ENCODE measurements at places on chromosomes 2 and 18.

DNA sequence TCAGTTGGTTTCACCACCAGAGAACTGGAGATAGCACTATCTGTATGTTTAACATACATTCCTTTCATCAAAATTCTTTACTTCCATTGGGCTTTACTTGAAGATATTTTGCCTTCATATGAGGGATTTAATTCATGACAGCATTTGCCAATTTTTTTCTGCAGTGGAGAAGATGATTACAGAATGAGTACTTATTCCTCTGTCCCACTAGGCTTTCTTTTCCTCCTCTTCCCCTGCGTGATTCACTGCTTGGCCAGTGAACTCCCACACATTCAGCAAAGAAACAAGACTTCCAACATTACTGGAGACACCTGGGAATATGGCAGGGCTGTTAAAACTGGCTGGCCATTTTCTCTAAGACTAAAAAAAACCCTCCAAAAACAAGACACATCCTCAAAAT is 425.8 kb upstream of the KCNH7 start:
- DNase-seq = no peak

GRCh38 chr2:162636206-162636728 is 202.3 kb downstream of the KCNH7 start:
- DNase-seq = no peak

- DNase-seq = no peak
Observed at GRCh38 chr2:176873403-176873802, 339.2 kb upstream of the HNRNPA3 start.

GRCh38 chr2:54531558-54531957 is 75.4 kb downstream of the SPTBN1 start:
- DNase-seq = no peak

GRCh38 chr2:83594241-83595120 is 864.6 kb downstream of the SUCLG1 start:
- DNase-seq = no peak

DNA sequence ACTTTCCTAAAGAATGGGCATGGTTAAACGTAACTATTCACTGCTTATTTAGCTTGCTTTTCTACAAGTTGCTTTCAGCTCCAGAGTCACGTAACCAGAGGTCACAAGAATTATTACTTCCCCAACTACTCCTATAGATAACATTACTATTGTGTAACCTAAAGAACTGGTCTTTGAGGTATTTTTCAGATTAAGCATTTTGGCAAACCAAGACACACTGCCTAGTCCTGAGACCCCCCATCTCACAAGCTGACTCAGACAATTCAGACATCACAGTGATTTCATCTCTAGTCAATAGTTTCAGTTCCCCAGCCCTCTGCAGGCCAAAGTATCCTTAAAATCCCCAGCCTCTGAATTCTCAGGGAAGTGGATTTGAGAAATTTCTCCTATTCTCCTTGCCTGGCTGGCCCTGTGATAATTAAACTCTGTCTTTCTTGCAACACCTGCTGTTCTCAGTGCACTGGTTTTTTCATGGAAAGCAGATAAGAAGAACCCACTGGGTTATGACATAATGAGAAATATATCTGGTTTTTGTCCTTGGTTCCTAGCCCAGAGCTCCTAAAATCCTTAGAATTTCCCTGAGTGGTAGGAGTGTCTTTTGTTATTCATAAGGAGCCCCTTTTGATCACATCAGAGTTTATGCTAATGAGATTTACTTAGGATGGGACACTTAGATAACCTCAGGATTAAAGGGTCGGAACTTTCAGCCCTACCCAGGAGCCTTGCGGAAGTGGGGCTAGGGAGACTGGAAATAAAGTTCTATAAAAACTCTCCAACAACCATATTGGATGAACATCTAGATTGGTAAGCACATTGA is 1310.8 kb upstream of the CHAC2 start:
- no peak for DNase-seq

DNA sequence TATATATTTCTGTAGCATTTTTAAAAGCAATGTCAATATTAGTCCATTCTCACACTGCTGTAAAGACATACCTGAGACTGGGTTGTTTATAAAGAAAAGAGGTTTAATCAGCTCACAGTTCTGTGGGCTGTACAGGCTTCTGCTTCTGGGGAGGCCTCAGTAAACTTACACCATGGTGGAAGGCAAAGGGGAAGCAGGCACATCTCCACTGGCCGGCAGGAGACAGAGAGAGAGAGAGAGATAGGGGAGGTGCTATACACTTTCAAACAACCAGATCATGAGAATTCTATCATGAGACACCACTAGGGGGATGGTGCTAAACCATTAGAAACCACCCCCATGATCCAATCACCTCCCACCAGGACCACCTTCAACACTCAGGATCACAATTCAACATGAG is 43.1 kb downstream of the CHMP3 start:
- DNase-seq = no peak

GRCh38 chr2:224221455-224221913 is 180.4 kb downstream of the FAM124B start:
- DNase-seq = no peak

DNA sequence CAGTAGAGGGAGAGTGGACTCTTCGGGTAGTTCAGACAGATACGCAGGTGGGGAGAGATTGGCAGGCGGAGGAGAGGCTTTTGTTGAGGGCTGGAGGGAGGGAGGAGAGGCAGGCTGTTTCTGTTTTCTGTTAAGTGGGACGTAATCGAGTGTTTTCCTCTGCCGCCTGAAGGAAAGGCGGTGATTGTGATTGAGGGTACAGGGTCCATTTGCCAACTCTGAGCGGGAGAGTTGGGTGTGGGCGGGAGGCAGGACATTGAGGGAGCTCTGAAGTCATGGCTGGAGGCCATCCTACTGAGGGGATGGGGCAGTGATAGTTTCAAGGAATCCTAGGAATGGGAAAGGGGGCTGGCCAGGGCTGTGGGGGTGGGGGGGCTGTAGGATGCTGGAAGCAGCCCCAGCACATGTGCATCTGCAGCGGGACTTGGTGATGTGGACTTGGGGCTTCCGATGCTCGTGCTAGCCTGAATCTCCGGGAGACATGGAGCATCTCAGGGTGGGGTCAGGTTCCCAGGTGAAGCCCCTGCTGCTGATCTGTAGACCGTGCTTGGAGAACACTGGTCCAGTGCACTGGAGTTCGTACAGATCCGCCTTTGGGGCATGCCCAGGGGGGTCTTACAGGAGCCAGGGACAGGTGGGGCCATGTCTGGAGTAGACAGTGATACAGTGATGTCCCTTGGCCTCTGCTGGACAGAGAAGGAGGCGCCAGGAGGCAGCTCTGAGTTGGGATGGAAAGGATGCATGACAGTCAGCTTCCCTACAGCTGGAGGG is 167.5 kb downstream of the AGAP1 start:
- DNase-seq = no peak

GRCh38 chr2:235333076-235333475 is 160.8 kb upstream of the AGAP1 start:
- no peak for DNase-seq

GRCh38 chr2:52659546-52659945 is 1108.1 kb upstream of the CHAC2 start:
- no peak for DNase-seq

DNA sequence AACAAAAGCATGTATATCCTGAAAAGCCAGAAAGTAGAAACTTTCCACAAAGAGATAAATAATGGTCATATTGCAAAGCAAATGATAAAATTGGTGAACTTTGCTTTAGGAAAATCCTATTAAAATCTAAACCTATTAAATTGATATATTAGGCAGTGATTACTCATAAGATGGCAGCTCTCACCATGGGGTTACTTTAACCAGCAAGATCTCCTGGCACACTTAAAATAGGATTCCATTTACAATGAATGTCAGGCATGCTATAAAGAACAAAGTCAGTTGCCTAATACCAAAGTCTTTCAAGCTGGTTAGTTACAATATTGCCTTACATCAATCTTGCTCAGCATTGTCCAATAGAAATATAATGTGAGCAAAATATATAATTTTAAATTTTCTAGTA is 816.2 kb downstream of the BCL11A start:
- no peak for DNase-seq

GRCh38 chr18:40926679-40927078 is 1028.4 kb upstream of the PIK3C3 start:
- DNase-seq = no peak

GRCh38 chr18:74856434-74856833 is 258.8 kb downstream of the ZNF407 start:
- no peak for DNase-seq

- DNase-seq = no peak
Observed at GRCh38 chr2:85066874-85067351, 66.3 kb upstream of the TCF7L1 start.

GRCh38 chr18:76121011-76121410 is 374.0 kb downstream of the ZNF516 start:
- DNase-seq = no peak

GRCh38 chr2:171630812-171631626 is 56.2 kb upstream of the DYNC1I2 start:
- DNase-seq = no peak

DNA sequence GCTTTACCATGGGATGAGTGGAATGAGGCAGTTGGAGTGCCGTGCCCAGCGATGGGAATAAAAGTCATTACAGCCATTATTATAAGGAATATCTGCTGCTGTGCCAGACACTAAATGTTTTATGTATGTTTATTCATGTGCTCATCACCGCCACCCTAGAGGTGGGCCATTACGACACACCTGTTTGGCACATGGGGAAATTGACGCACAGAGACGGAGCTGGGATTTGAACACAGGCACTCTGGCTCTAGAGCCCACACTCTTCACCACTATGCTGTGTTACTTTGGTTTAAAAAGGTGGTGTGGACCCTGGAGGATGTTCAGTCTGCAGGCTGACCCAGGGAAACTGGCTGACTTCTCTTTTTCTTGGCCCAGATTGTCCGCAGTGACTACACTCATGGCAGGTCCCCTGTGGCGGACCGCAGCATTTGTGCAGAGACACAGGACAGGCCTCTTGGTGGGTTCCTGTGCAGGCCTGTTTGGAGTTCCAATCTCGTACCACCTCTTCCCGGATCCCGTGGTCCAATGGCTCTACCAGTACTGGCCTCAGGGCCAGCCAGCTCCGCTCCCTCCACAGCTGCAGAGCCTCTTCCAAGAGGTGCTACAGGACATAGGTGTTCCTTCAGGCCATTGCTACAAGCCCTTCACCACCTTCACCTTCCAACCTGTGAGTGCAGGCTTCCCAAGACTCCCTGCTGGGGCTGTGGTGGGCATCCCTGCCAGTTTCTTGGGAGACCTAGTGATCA is 1.6 kb downstream of the TMEM177 start:
- no peak for DNase-seq

GRCh38 chr18:75264195-75264594 is 53.6 kb downstream of the TSHZ1 start:
- no peak for DNase-seq

DNA sequence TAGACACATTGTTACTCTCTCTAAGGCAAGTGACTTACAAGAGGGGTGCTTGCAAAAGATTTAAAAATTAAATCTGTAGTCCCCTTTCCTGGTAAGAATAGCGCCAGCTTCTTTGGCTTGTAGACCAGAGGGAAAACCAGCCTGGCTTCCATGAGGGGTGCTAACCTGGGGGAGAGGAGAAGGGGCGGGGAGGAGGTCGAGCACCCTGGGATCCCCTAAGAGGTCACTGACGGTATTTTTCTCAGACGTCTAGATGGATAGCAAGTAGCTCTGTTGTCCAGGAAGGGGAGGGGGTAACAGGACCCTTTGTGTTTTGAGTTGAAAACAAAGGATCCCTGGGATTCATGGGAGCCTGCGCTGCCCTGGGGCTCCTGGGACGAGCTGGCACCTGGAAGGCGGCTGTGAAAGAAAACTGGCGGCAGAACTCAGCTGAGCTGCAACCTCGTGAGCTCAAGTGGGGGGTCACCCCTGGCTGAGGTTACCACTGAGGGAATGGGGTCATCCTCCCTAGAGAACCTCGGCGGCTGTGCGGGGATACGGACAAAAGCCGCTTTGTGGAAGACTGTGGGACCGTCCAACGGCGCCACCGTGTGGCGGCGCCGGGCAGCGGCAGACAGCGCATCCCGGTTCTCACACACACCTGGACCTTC is 37.8 kb upstream of the MRPL19 start:
- DNase-seq = peak; percentile 33

DNA sequence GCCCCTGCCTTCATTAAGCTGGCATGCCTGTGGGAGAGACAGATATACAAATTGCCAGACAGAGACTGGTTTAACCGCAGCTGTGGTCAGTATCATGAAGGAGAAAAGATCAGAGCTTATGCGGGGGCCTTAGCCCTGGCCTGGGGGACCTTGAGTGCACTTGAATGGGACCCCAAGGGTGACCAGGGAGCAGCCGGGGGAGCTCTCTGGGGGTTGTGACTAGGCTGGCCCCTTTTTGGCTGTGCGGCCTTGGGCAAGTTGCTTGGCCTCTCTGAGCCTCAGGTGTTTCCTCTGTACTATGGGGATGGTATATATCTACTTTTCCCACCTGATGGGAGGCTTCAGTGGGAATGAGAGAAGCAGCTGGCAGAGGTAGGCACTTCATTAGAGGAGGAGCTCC is 35.7 kb downstream of the INHBB start:
- no peak for DNase-seq

- no peak for DNase-seq
Observed at GRCh38 chr18:63236921-63237846, 82.4 kb downstream of the BCL2 start.

DNA sequence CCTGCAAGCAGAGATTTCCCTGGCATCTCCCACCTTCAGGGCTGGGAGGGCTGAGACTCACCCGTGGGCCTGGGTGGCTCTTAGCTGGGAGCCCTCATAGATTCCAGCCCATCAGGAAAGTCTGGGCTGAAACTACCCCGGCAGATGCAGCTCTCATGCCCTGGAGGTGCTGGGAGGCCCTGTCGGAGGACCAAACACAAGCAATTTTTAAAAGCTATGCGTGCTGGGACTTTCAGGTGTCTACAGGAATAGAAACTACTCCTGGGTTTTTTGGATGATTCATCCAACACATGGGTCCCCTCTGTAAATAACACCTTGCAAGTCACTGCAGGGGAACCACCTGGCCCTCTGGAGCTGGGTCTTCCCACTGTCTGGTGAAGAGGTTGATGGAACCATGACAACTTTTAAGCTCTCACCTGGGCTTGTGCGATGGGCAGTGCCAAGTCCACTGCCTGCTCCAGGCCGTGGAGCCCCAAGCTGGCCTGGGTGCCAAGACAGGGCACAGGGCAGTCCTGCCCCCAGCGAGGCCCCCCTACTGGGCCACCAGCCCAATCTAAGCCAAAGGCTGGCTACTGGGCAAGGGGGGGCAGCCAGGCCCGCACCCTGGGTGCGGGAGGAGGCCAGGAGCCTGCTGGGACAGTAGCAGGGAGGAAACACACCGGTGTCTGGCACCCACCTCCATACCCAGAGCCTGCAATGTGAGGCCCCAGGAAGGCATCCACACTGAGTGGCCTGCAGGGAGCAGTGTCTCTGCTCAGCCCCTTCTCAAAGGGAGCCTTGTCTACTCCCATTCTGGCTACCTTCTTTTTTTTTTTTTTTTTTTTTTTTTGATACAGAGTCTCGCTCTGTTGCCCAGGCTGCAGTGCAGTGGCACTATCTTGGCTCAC is 1.1 kb upstream of the GPR55 start:
- DNase-seq = peak; percentile 17

- DNase-seq = no peak
Observed at GRCh38 chr2:68730828-68731227, 3.8 kb upstream of the ARHGAP25 start.

DNA sequence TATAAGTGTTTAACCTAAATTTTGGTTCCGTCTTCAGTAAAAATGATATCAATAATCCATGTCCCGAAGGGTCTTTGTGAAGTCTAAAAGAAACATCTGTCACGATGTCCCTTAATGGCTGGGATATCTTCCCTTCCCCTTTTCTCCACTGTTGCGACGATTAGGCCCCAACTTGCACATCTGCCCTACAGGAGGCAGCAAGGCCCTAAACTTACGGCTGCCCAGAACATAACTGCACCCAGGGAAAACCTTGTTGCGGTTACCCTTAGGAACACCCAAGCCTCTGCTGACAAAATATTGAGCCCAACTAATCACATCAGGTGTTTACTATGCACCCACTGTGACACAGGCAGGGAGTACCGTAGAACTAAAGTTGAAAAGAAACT is 1.3 kb upstream of the SMAD2 start:
- DNase-seq = peak; percentile 49

Measured in CD4-positive, alpha-beta T cell treated with Interleukin-6 at 100 ng/mL for 8 hours (primary cell).